ENCODE measurements at places on chromosomes 3 and 15. TPM values are rescaled to one million over a fixed set of nuclear protein-coding genes. Genes with fewer than 3 reads are reported as not detected.

DNA sequence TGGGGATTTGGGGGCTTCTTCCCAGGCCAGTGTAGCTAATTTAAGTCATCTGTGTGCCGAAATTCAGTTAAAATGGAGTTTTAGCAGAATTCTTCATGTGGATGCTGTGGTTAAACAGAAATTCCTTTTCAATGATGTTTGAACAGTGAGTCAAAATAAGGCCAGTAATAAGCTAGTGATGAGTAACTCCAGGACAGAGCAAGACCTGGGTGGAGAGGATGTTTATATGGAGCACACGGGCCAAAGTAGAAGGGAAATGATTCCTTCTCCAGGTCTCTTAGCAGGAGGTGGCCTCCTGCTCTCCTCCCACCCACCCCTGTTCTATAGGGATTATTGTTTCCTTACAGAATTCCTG lies 31.9 kb upstream of the UACA start:
- peak; percentile 97 for DNase-seq

DNA sequence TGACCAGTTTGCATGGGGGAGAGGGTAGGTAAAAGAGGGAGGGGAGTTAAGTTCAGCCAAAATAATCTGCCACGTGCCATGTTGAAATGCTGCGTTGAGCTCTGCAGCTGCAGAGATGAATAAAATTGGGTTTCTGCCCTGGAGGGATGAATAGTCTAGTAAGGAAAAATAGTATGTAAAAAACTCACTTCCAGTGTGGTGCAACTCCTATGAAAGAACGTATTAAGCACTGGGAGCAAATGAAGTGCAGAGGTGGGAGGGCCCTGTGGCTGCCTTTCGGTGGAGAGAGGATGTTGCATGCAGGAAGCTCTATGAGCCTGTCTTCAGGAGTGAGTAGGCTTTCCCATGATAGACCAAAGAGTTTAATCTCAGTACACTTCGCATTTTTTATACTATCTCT lies 8.6 kb downstream of the CEP63 start:
- no peak for DNase-seq

NLGN1 gene
- 20.4 TPM for total RNA-seq

DNA sequence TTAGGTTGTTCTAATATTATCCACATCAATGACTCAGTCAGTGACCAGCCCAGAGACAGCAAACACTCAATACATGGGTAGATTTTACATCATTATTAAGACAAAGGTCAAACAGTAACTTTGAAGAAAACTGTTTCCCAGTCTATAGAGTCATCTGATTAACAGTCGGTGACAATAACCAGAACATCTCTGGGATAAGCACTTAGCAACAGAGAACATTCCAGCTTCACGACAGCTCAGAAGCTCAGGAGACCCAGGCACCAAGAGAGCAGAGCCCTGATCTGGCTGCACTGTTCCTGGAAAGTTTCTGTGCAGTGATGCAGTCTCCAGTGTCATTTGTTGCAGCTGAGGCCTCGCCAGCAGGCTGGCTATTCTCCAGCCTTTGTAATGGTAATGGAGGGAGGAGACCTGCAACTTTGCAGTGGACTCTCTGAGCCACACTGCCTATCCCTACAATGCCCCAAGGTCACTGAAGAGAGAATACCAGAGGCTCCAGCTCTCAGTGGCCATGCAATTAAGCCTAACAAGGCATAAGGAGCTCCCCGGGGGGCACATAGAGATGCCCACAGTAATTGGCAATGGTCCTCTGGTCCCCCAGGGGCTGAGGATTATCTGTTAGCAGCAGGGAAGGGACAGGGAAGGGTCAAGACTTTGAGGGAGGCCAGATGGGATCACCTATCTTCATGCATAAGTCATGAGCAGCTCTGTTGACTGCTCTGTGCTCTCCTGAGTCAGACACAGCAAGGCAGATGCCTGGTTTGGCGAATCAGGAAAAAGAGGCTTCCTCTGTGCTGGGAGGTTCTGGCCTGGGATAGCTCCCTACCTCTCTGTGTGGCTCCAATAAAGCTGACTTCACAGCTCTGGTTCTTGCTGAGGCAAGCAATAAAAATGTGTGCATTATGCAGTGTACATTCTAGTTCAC lies 163.6 kb downstream of the CTNNB1 start:
- peak; percentile 18 for DNase-seq

DNA sequence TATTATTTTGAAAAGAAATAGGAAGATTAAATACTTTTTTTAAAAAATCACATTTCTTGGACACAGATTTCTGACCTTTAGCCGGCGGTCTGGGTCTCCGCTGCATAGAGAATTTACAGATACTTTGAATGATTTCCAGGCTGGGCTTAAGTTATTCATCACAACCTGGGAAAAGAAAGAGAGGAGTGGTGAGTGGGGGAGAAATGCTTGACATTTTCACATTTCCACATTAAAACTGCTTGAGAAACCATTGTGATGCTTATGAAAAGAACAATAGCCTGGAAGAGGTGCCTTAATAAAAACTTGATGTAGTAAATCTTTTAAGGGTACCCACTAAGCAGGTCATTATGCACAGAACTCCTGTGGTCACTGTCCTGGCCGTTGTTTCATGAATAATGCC lies 166.8 kb upstream of the MRPL3 start:
- DNase-seq: no peak

DNA sequence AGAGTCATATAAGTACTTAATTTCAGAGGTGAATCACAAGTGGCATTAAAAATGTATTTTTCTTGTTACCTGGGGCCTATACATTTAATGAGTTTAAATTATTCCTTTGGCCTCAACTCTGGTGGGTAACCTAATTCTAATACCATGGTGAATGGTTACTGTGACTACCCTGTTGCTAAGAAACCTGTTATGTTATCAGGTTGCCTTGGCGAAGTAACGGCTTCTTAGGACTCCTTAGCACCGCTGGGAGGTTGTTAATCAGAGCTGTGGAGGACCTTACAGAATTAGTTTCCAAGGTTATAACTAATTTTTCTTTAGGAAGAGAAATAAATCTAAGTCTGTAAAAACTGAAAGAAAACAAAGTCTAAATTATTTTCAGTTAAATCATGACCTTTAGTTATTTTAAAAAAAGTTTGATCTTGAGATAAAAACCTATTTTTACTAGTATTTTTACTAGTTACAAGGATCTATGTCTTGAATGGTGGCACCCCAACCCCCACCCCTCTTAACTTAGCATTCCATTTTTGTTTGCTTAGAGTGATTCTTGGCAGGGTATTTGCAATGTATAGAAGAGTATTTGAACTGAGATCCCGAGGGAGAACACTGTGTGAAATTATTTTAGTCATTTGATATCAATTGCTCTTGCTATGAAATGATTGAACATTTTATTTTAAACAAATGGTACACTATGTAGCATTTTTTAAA lies 155.5 kb downstream of the FNDC3B start:
- DNase-seq: peak; percentile 72

ACOX2 gene
- total RNA-seq: not detected
